Erythroblast (primary cell): ENCODE measurements at places on chromosomes 12 and 14.

GRCh38 chr12:68981516-68981915 lies 48.5 kb upstream of the CPM start:
- DNase-seq = no peak

DNA sequence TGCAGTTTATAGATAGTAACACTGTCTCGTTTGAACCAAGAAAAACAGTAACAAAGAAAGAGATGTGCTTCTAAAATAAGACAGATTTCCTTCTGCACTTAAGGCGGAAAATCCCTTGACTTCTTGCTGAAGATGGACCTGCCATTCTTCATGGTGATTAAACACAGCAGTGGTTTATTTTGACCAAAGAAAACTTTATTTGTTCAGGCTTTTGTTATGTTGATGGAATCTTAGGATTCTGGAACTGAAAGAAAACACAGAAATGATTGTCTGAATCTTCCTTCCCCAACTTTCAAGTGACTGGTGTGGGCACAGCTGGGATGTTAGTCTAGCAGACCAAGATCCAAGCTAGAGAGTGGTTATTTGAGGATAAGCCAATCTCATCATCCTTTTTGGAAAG lies 72.2 kb downstream of the DACT1 start:
- no peak for DNase-seq

GRCh38 chr12:90250042-90250441 lies 541.4 kb upstream of the ATP2B1 start:
- DNase-seq = no peak

GRCh38 chr14:96581902-96582301 lies 79.7 kb downstream of the PAPOLA start:
- no peak for DNase-seq

GRCh38 chr14:67571275-67571990 lies 28.6 kb downstream of the PIGH start:
- peak; percentile 77 for DNase-seq

GRCh38 chr14:44586910-44587309 lies 79.8 kb upstream of the FSCB start:
- DNase-seq = no peak

- peak; percentile 7 for DNase-seq
Measured at GRCh38 chr12:25135531-25136154, 59.3 kb downstream of the DNAI7 start.

DNA sequence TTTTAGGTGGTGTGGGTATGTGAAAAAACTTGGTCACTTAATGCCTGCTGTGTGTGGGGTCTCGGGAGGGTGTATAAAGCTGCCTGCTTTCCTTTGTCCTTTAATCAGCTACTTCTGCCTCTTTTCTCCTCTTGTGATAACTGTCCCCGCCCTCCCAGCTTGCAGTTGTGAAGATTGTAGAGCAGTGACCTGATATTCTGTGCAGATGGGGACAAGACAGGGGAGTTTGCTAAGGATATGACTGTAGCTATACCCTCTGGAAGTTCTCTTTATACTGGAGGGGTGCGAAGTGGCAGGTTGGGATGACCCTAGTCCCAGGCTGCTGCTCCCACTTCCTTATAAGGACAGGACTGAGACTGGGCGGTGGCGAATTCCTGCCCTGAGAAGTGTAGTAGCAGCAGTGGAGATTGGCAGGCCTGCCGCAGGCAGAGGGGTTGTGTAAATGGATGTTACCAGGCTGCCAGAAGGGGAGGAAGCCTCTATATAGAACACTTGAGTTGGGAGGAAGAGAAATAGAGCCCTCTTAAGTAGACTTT lies 835 bp downstream of the MYL6 start:
- peak; percentile 80 for DNase-seq

GRCh38 chr12:54683398-54683797 lies 35.2 kb upstream of the DCD start:
- DNase-seq = no peak

GRCh38 chr12:41287500-41288141 lies 99.5 kb downstream of the PDZRN4 start:
- no peak for DNase-seq

- DNase-seq = no peak
Measured at GRCh38 chr14:59787045-59787674, 83.4 kb downstream of the RTN1 start.

DNA sequence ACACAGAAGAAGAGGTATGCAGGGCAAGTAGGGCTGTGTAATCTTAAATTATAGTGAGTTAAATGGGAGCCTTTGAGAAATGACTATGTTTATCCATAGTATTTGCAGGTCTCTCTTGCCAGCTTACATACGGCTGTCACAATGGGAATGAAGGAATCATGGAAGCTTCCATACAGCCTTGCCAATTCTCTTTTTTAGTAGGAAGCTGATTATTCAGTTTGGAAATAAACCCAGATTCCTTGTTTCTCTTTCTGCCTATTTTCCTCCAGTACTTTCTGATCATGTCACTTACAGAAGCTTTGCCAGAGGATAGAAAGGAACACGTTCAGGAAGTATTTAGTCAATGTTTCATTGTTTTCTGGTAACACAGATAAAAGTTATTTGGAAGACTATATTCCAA lies 217.4 kb upstream of the DIO2 start:
- no peak for DNase-seq

- DNase-seq = no peak
Measured at GRCh38 chr12:14741153-14741552, 44.8 kb upstream of the GUCY2C start.

GRCh38 chr12:57164966-57165625 lies 17.7 kb upstream of the LRP1-AS start:
- no peak for DNase-seq
